Left cardiac atrium (tissue), 4 donors: ENCODE measurements at places on chromosomes 3 and 15. TPM values are rescaled to one million over a fixed set of nuclear protein-coding genes. Genes with fewer than 3 reads are reported as not detected.

The TRPM1 gene
- total RNA-seq, result not detected

DNA sequence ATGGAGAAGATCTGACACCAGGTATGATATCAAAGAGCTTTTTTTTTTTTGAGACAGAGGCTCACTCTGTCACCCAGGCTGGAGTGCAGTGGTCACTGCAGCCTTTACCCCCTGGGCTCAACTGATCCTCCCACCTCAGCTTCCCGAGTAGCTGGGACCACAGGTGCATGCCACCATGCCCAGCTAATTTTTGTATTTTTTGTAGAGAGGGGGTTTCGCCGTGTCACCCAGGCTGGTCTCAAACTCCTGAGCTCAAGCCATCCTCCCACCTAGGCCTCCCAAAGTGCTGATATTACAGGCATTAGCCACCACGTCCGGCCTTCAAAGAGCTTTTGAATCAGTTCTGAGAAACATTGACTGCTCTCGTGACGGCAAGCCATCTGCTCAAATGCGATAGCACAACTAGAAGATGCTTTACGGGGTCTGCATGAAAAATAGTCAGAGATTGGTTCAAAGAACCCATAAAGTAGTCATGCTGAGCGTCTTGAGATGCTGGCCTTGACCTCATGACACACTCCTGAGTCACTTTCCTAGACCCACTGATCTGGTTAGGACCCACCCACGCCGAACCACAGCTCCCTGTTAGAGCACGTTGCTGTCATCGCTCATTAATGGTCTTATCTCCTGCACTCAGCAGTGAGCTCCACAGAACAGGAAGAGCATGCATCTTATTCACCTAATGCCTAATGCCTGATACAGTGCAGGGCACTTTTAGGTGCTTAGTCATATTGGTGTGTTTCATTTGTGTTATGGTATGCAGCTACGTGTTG is 57.0 kb upstream of the NR2F2 start:
- no peak for DNase-seq

- no peak for DNase-seq
Observed at GRCh38 chr3:110533089-110533488, 538.5 kb upstream of the NECTIN3 start.

DNA sequence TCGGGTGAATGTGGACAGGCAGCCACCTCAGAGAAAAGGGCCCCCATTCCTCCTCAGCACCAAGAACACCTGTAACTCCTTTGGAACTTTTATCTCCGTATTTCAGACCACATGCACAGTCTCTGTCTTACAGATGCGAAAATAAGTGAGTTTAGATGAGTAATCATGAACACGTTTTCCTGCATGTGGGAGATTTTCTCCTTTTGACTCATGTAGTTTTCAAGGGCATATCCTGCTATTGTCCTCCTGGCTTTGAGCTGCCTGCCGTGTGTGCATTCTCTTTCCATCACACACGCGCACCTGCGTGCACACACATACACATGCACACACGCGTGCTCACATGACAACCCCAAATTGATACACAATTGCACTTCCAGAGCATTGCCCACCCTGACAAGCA is 239.2 kb downstream of the GABRG3 start:
- no peak for DNase-seq

DNA sequence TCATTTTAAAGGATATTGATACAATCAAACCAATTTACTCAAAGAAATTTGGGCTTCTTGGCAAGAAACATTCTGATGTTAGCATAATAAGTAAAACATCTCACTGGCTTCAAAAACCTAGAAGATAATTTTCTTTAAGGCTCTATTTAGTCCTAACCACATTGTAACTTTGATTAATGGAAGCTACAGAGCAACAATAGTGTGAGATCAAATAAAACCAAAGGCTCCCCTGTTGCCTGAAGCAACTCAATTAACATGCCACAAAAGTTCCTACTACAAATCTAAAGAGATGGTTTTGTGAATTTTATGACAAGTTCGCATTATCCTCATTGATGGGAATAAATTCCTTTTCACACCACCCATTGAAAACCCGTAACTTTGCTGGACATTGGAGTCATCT is 5.9 kb downstream of the DPH6 start:
- DNase-seq, result no peak

GRCh38 chr15:60758961-60759729 is 280.2 kb upstream of the ICE2 start:
- no peak for DNase-seq

- DNase-seq, result no peak
Observed at GRCh38 chr15:62781081-62781497, 261.5 kb upstream of the TPM1 start.

GRCh38 chr3:119230071-119230470 is 10.6 kb downstream of the B4GALT4 start:
- no peak for DNase-seq
